ENCODE measurements at places on chromosomes 3 and 15.

- no peak for DNase-seq
Measured at GRCh38 chr3:188720636-188721035, 451.1 kb upstream of the TPRG1 start.

DNA sequence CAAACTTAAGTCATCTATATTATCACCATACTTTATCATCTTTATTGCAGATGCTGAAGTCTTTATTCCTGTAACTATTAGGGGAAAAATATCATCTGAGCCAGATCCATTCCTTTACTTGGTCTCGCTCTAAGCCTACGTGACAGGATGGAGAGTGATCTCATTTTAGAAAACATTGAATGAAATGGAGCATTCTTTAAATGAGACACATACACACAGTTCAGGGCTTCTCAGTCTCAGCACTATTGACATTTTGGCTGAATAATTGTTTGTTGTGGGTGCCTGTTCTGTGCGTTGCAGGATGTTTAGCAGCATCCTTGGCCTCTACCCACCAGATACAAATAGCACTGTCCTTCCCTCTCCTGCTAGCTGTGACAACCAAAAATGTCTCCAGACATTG lies 36.2 kb upstream of the PROK2 start:
- DNase-seq: no peak

- no peak for DNase-seq
Measured at GRCh38 chr3:115875460-115875859, 252.2 kb downstream of the GAP43 start.

- no peak for DNase-seq
Measured at GRCh38 chr15:44219073-44219472, 24.0 kb upstream of the FRMD5 start.

GRCh38 chr15:40087991-40088928 lies 20.4 kb downstream of the BMF start:
- no peak for DNase-seq

DNA sequence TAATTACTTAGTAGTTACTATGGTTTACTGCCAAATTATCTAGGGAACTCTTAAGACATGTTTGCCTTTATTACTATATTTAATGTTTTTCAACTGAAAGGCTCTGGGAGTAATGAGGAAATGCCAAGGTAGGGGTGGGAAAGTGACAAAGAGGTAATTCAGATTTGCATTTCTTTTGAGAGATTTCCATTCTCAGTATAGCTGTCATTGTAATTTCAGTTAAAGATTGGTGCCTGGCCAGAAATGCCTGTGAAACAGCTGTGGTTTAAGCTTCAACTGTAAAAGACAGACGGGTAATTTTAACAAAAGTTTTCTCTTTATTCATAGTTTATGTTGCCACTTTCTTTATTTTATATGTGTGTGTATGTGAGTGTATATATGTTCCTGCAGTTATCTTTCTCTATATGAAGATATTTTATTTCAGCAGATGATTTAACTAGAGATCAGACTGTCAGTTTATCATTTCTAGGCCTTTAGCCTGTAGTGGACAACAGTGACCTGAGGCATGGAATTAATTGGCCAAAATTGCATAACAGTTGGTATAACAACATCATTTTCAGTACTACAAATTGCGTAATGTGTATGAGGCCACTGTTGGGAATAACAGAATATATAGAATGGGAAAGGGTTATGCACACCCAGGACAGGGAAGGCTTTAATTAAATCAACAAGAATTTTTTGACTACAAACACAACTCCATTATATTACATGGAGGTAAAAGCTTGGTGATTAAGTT lies 119.0 kb downstream of the BBX start:
- no peak for DNase-seq

Data from CD4-positive, alpha-beta T cell treated with Interleukin-6 for 4 hours (primary cell).